ENCODE measurements at places on chromosomes 1 and 21.

- peak; percentile 19 for DNase-seq
These were observed 427.2 kb downstream of the KCNT2 start for GRCh38 chr1:196180847-196181593.

GRCh38 chr1:220894025-220894923 lies 15.0 kb downstream of the HLX start:
- no peak for DNase-seq

DNA sequence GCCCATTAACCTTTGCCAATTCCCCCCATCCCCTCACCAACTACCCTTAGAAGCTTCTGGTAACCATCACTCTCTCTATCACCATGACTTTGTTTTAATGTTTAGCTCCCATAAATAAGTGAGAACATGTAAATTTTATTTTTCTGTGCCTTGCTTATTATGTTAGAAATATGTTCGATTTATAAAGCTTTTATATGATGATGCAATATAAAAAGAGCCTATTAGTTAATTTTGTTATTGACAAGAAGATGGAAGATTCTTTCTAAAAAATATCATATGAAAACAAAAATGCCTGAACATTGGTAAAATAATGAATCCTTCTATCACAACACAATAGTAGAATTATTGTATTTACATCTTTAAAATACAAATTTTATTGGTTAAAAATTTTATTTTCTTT lies 836.1 kb upstream of the TMPRSS15 start:
- DNase-seq, result no peak

GRCh38 chr1:234691567-234691966 lies 81.6 kb upstream of the IRF2BP2 start:
- DNase-seq, result no peak

DNA sequence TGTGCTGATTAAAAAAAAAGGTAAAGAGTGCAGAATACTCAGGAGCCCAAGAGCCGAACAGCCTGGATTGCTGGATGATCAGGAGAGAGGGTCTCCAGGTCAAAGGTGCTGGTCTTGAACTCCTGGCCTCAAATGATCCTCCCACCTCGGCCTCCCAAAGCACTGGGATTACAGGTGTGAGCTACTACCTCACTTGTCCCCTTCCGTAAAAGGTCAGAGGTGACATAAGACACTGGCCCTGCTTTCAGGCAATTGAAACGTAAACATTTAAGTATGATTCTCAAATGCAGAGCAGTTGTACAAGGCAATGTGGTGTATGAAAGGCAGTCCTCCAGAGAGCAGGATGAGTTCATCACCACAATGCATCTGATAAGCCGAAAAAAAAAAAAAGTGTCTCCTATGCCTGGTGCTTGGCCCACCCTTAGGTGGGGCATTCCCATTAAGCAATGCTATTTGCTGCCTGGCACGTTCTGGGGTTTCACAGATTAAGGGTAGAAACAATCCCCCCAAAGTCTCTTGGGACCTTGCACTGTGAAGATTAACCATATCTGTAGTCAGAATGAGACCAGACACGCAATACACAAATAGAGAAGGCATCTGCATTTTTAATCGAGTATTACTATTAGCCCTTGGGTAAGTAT lies 47.7 kb downstream of the PARP1 start:
- DNase-seq, result no peak
